ENCODE measurements at places on chromosomes 12 and 14. TPM values are rescaled to one million over a fixed set of nuclear protein-coding genes. Genes with fewer than 3 reads are reported as not detected.

GRCh38 chr14:63286071-63286470 lies 32.7 kb downstream of the GPHB5 start:
- no peak for DNase-seq

DNA sequence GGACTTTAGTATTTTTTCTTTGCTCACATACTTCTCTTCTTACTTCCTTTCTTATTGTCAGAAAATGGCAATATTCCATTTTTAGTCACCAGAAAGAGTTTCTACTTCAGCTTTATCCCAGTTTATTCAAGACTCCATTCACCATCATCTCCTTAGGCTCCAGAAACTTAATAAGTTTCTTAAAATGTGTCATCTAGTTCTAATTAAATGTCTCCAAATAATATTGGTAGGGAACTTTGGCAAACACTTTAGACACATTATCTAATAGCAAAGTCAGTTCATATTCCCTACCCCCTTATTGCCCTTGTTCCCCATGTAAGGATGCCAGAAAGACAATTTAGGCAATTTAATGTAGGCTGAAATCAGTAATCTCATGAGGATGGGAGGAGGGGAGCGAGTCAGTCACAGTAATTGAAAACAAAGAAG lies 15.1 kb downstream of the EPYC start:
- DNase-seq: no peak

GRCh38 chr14:101862177-101862576 lies 100.7 kb downstream of the PPP2R5C start:
- DNase-seq: no peak

DNA sequence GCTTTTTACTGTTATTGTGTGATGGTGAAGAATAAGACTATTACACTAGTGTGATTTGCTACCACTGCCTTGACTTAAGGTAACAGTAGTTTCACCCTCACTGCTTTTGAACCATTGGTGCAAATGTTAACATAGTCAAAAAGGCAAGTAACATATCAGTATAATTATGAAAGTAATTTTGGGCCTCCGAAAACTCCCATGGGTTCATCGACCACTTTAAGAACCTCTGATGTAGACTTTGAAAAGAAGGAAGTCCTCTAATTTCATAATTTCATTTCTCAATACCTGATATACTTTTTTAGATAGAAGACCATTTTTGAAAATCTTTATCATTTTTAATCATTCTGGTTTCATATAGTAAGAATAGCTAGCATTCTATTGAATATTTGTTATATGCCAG lies 57.7 kb downstream of the ETNK1 start:
- DNase-seq: no peak

DNA sequence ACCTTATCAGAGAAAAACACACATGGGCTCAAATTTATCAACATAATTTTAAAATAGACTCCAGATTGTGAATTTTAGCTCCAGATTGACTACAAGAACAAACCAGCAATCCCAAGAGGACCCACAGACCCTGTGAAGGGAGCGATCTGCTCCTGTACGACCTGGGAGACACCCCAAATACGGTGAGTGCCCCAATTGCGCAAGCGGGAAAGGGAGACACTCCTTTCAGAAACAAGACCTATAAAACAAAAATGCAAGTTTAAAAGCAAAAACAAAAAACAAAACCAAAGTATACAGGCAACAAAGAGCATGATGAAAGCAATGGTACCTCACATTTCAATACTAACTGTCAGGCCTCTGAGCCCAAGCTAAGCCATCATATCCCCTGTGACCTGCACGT lies 32.1 kb downstream of the DNAI7 start:
- DNase-seq: no peak

DNA sequence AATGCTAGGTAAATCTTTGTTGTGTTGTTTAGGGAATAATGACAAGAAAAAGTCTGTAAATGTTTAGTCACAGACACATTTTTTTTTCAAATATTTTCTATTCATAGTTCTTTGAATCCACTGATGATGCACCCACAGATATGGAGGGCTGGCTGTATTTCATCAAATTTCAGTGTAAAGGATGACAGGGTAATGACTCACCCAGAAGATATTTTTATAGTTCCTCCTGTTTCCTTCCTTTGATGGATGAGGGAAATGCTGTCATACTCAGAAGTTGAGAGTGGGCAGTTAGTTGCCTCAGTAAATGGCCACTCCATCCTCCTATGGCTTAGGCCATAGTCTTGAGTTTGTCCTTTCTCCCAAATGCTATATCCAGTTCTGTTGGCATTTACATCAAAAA lies 76.9 kb upstream of the REP15 start:
- no peak for DNase-seq

GRCh38 chr12:93571365-93571924 lies 1.0 kb upstream of the SOCS2 start:
- DNase-seq: peak; percentile 90

DNA sequence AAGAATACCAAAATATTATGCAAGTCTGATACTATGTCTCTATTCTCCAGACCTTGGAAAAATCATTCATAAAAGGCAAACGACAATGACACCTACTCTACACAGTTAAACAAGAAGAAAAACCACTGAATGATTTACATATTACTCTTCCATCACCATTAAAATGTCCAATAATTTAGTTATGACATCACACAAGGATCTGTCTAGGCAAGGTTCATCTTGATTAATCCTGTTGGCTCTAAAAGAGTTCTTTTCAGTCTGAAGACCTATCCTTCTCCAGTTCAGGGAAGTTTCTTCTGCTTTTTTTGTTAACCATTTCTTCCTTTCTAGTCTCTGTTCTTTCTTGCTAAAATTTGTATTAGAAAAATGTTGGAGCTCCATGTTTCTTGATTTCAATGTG lies 64.0 kb downstream of the OSBPL8 start:
- no peak for DNase-seq

- DNase-seq: no peak
Observed at GRCh38 chr14:20794644-20795369, 7.8 kb downstream of the RNASE1 start.

GRCh38 chr14:99572173-99572999 lies 31.6 kb downstream of the CCDC85C start:
- no peak for DNase-seq

- peak; percentile 70 for DNase-seq
Observed at GRCh38 chr12:56593909-56594621, 36.1 kb downstream of the BAZ2A start.

- DNase-seq: no peak
Observed at GRCh38 chr12:112153893-112154219, 28.5 kb downstream of the TRAFD1 start.

DNA sequence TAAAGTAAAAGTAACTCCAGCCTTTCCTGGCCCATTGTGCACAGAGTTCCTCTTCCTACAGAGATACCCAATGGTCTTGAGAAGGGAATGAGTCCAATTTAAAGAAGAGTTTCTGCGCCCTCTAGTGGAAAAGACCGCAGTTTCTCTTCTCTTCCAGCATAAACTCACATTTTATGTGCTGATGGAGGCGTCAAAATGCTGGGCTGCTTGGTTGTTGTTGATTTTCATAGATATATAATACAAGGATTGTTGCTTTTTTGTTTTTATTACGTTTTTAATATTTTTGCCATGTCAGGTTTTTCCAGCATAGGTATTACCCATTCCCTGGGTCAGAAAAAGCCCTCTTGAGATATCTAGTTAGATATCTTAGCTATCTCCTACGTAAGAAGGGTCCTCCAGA lies 356.9 kb upstream of the STXBP6 start:
- no peak for DNase-seq

DNA sequence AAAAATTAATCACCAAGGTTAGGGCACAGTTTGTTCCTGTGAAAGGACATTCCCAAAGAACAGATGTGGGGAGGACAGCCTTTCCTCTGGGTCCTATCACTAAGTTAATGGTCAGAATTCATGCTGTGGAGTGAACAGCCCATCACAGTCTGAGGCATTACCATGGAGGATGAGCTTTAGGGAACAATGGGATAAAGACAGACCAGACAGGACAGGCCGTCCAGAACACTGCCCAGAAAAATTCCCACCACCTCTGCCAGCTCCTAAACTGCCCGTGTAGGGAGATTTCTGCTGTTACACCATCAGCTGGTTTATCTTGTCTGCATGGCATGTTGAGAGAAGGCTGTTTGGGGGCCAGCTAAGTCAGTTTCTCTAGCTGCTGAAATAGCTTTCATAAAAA lies 49.6 kb upstream of the IFNG-AS1 start:
- DNase-seq: no peak

- DNase-seq: no peak
Observed at GRCh38 chr14:23562822-23563472, 4.6 kb downstream of the AP1G2 start.

GRCh38 chr14:96083667-96084320 lies 44.6 kb downstream of the C14orf132 start:
- DNase-seq: peak; percentile 80

DNA sequence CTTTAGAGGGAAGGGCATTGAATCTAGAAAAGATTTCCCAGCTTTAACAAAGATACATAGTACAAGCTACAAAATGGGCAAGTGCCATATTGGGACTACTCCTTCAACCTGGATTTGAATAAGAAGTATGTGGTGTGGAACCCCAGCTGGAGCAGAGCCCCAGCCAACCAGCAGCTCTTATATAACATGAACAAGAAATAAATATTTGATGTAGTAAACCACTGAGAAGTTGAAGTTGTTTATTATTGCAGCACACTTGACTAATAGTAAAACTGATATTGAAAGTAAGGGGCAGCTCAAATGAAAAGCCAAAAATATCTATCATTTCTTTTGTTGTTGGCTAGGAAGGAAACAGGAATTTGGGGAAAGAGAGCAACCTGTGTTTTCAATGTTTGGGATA lies 701.8 kb downstream of the TMTC2 start:
- DNase-seq: no peak

DNA sequence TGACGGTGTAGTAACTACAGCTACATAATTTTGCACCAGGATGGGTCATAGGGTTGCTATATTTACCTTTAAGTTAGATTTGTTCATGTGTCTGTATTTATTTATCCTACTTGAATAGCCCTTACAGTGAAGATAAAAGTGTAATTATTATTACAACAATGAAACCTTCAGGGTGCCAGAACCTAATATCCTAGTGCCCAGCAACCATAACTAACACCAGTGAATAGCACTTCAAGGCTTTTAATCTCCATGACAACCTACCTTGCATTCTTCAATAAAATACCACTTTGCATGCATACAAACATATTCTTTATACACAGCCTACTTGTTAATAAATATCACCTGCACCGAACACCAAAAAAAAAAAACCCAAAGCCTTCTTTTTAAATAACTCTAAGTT lies 58.7 kb upstream of the G2E3 start:
- no peak for DNase-seq

GRCh38 chr14:51180577-51180976 lies 59.5 kb upstream of the TMX1 start:
- no peak for DNase-seq

- no peak for DNase-seq
Observed at GRCh38 chr12:130632642-130633041, 83.5 kb downstream of the RIMBP2 start.

- no peak for DNase-seq
Observed at GRCh38 chr12:40168001-40168400, 56.8 kb upstream of the LRRK2 start.

GRCh38 chr12:83408851-83409250 lies 722.1 kb downstream of the TMTC2 start:
- no peak for DNase-seq

- no peak for DNase-seq
Observed at GRCh38 chr12:107783406-107784376, 9.2 kb downstream of the ASCL4 start.

GRCh38 chr14:77805706-77806105 lies 5.8 kb downstream of the ADCK1 start:
- no peak for DNase-seq

DNA sequence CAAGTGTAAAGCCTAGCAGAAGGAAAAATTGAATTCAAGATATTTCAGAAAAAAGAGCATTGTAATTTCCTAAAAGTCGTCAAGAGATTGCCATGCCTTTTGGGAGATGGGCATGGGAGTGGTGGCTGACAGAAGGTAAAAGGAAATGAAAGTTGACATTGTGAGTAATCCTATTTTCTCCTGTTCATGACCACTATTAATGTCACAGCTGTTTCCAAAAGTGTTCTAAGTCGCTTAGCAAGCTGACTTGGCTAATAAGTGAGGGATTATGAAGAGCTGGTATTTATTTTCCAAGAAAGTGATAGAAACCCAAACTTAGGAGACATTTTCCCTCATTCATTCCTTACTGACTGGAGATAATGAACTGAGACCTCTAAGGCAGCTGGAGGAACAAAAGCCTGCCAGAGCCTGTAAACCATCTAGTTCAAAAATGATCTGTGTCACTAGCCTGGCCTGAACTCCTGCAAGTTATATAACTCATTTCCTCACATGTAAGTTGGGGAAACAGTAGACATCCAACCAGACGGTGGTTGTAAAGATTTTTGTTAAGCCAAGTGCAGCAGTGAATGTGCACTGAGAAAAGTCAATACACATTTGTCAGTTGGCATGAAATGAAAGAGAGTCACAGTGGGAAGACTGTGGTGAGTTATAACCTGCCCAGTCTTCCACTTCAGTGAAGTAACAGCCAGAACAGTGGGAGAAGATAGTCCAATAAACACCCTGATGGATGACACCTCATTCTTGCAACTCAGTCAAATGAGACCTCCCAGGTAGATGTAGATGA lies 75.8 kb downstream of the DIO2 start:
- no peak for DNase-seq

DNA sequence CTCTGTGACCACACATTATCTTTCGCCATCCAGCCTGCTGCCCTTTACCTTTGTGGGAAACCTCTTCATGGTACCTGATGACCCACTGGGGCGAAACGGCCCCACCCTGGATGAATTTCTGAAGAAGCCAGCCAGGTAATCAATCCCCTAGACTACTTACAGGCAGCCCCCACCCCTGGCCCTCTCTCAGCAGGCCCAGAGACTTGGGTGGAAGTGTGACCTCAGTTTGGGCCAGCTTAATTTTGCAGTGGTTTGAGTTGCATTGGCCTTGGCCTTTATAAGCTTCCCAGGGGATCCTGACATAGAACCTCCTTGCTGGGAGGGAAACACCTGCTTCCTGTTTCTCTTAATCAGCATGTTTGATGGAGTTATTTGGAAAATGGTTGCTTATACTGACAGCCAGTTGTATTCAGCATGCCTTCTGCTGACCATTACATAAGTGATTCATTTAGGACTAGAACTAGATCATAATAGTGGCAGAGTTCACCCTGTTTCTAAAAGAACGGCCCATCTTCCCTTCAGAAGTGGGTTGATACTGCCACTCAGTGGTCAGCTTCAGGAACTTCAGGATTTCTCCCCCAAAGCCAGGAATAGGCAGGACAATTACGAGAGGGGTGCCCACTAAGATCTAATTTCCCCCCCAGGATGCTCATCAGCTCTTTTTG lies 6.1 kb downstream of the SDR39U1 start:
- no peak for DNase-seq

- no peak for DNase-seq
Observed at GRCh38 chr12:26940516-26941214, 2.4 kb downstream of the FGFR1OP2 start.

CRIP1 gene
- polyA plus RNA-seq: 73.5 TPM

PRKD1 gene
- polyA plus RNA-seq: 22.0 TPM

LRTM2 gene
- not detected for polyA plus RNA-seq

ABHD12B gene
- 1.0 TPM for polyA plus RNA-seq

PHETA1 gene
- polyA plus RNA-seq: 14.9 TPM

EFS gene
- 60.7 TPM for polyA plus RNA-seq

ADCY4 gene
- polyA plus RNA-seq: 34.1 TPM

ITPK1 gene
- 22.5 TPM for polyA plus RNA-seq

FOXN4 gene
- polyA plus RNA-seq: 1.5 TPM

EMP1 gene
- polyA plus RNA-seq: 79.3 TPM

PLEKHG3 gene
- polyA plus RNA-seq: 52.7 TPM

GPR84 gene
- polyA plus RNA-seq: 0.37 TPM

HOTAIR gene
- polyA plus RNA-seq: not detected

TAS2R9 gene
- polyA plus RNA-seq: not detected

AMHR2 gene
- 1.7 TPM for polyA plus RNA-seq

GIT2 gene
- 60.3 TPM for polyA plus RNA-seq

HOXC4 gene
- polyA plus RNA-seq: 4.0 TPM

CACNA1C gene
- 15.0 TPM for polyA plus RNA-seq

KRT75 gene
- polyA plus RNA-seq: not detected

DEGS2 gene
- polyA plus RNA-seq: 4.1 TPM
